ENCODE measurements at places on chromosomes 5 and 9.

- no peak for DNase-seq
These were observed 2.0 kb downstream of the TENT4A start for GRCh38 chr5:6715271-6715670.

- DNase-seq: no peak
These were observed 22.8 kb upstream of the ARAP3 start for GRCh38 chr5:141704782-141705297.

GRCh38 chr5:134594797-134595457 lies 37.7 kb downstream of the SAR1B start:
- no peak for DNase-seq

DNA sequence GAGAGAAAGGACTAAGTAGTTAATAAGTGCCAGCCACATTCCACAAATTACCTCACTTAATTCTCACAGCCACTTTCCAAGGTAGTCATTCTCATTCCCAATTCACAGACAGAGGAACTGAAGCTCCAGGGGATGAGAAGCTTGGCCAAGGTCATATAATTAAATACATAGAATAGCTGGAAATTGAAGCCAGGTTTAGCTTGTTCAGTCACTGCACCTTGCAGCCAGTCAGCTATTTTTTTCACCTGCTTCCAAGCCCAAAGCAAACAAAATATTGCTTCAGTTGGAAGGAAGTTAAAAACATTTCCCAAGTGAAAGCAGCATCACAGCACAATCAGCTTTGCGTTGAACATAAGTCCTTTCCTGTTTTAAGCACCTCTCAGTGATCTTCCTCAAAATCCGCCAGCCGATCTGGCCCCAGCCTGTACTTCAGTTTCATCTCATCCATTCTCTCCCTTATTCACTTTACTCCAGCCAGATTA lies 4.8 kb downstream of the ALDH1A1 start:
- DNase-seq: no peak

DNA sequence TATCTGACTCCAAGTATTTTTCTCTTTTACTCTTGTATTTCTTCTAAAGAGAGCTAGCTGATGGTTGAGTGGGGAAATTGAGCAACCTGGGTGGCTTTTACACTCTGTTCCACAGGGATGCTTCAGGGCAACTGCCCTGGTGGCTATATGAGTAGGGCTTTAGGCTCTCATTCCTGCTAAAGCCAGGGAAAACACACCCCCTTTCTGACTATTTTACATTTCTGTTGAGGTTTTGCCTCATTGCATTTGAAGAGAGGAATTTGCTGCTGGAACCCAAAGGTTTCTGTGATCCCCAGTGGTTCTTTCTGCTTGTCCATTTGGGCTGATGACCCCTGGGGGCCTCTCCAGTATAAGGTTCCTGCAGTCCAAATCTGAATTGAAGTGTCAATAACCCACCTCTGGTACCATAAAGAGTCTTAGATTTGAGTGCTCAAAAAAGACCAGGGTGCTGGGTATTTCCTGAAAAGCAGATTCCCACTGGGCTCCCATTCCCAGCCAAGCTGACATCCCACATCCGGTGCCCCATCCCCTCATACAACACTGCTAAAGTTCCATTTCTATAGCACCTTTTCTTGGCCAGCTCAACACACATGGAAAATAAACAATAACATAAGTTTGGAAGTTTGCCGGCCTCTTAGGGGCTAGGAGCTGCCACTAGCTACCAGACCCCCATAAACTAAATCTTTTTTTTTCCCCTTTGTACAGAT lies 59.5 kb downstream of the PAPPA start:
- no peak for DNase-seq

- DNase-seq: peak; percentile 75
These were observed 123.7 kb downstream of the EBF1 start for GRCh38 chr5:158976035-158976434.

GRCh38 chr5:27403243-27403882 lies 365.0 kb upstream of the CDH9 start:
- DNase-seq: peak; percentile 12

DNA sequence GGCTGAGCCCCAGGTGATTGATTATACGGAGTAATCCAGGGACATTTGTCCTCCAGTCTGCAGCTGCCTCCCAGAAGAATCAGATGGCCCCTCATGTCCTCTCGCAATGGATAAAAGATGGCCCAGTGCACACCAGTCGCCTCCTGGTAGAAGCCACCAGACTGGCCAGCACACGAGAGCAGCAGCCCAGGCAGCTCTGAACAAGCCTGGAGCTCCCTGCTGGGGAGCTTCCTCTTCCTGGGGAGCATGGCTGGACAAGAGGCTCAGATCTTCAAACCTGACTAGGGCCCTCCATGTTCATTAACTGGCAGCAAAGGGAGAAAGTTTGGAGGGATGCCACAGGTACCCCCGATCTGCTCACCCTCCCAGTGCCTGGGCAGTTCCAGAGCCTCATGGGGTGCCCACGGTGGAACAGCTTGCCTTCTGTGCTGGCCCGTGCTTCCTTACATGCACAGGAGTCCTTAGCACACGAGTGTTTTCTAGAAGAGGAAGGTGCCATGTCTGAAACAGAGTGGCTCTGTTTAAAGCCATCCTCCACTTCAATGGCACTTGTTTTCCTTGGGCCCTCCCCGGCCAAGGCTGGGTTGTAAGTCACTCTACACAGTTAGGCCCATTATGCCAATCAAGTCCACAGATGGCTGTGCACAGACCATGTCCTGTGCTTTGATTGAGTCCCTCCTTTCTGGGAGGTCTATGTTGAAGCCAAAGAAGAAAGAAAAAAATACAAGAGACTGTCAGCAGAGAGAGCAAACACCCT lies 75.6 kb downstream of the PRRT1B start:
- no peak for DNase-seq

DNA sequence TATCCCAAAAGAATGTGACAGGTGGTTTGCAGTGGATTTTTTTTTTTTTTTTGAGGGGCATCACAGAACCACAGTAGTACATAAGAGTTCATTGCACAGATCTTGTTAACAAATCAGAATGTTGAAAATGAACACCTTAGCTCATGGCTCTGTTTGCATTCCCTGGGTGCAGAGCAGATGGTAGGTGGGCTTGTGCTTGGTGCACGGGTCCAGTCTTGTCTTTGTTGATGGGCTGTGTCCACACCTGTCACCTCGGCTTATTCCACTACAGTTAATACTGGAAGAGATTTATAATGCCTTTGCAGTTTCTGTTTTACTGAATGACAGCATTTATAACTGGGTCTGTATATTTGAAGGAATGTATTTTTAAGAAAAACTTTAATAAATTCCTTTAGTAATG lies 146.6 kb downstream of the KDM4C start:
- DNase-seq: no peak

DNA sequence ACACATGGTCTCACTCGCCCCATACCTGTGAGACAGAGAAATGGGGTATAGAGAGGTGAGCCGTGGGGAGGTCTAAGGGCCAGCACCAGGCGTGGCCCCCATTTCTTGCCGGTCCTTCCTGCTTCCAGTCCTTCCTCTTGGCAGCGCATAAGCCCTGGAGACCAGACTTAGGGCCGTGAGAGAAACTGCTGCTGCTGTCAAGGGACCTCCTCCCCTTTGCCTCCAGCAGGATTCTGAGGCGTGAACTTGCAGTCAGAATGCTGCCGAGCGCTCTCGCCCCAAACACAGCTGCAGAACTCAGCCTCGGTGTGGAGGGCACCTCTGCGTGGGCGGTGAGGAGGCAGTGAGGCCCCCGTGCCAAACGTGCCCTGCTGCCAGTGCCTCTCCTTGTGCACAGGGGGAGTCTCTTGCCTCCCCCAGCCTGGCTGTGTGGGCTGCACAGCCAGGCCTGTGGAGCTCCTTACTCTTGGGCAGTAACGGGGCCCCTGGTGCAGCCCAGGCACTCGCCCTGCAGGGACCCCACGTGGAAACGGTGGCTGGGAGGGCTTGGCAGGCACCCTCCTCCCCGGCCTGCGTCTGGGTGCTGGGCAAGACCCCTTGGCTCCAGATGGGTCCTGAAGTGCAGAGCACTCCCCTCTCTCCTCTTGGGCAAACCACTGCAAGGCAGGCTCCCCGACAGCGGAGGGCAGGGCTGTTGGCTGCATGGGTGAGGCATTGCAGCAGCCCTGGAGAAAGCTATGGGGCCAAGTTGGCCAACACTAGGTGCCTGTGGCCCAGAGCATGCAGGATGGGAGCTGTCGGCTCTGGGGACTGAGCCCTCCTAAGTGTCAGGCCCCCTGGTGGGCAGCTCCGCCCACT lies 85.4 kb downstream of the RXRA start:
- no peak for DNase-seq

GRCh38 chr9:15182101-15182551 lies 124.9 kb downstream of the TTC39B start:
- DNase-seq: no peak

- no peak for DNase-seq
These were observed 363.9 kb upstream of the MEF2C start for GRCh38 chr5:89246864-89247263.

DNA sequence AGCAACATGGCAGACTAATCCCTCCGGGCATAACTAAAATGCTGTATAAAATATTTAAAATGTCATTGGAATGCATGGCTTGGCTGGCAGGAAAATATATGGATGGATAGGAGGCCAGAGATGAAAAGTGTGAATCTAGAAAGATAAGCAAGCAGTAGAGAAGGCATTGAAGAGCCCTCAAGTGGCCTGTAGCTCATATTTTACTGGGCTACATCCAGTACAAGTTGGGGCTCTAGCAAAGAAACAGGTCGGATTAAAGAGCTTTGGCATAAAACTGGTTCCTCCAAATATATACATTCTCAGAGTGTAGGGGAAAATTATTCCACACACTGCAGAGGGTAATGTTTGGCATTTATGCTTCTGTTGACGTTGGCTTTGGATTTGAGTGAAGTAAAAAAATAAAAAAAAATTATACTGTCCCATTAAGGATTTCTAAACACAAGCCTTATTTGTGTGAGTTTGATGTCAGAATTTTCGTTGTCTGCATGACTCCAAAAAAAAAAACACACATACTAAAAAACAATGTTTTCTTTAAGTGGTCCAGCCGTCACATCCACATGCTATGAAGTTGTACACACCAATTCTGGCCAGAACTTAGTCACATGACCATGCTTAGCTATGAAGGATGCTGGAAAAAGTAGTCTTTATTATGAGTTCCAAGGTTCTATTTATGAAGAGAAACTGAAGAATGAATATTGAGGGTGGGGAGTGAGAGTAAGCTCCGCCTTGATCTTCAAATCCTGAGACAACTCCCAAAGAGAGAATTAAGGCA lies 147.0 kb downstream of the TLE1 start:
- DNase-seq: no peak

DNA sequence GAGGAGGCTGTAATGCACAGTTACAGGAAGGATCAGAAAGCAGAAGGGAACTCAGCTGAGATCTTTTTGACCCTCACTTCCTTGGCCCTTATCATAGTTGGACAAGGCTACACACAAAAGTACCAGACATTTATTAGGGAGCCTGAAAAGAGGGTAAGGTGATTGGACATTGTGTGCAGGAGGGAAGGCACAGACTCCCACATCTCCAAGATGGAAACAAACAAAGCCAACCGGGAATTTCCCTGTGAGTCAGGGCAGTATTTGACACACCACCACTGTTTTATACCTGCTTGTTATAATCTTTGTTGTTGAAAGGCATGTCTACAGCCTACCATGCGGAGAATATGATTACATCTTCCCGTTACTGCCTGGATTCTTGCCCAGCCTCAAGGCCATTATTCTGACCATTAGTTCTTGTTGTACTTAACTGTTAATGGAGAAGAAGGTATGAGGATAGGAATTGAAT lies 3.0 kb upstream of the CCNG1 start:
- peak; percentile 85 for DNase-seq

GRCh38 chr9:100589582-100589981 lies 11.7 kb downstream of the CAVIN4 start:
- DNase-seq: no peak

- no peak for DNase-seq
These were observed 160.9 kb upstream of the DMAC1 start for GRCh38 chr9:7960320-7961050.

- DNase-seq: no peak
These were observed 491.5 kb upstream of the MPDZ start for GRCh38 chr9:13770956-13771355.

DNA sequence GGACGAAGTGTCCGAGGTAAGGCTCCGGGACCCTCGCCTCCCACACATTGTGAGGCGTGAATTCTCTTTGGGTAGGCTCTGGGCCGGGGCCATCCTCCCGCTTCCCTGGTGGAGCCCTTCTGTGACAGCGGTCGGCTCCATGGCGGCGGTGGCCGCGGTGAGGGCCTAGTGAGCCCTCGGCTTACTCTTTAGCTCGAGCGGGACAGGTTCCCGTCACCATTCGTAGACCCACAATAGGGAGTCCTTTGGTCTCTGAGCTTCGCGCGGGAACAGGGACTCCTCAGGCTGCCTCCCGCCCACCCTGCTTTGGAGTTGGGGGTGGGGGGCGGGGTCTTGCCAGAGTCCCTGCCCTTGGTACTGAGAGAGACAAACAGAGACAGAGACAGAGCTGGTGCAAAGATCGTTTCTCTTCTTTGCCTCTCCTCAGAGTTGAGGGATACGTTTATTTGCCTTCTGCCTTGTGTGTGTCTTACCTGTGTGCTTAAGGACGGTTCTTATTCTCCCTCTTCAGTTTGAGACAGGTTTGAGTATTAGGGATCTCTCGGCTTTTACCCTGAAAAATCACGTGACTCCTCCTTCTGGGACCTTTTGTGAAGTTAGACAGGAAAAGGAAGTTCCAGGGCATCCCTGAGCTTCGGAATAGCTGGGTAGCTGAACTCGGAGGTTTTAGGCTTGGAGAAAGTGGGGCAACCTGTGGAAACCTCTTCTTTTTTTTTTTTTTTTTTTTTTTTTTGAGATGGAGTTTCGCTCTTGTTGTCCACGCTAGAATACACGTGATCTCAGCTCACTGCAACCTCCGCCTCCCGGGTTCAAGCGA lies 833 bp downstream of the ANKHD1 start:
- DNase-seq: peak; percentile 55

DNA sequence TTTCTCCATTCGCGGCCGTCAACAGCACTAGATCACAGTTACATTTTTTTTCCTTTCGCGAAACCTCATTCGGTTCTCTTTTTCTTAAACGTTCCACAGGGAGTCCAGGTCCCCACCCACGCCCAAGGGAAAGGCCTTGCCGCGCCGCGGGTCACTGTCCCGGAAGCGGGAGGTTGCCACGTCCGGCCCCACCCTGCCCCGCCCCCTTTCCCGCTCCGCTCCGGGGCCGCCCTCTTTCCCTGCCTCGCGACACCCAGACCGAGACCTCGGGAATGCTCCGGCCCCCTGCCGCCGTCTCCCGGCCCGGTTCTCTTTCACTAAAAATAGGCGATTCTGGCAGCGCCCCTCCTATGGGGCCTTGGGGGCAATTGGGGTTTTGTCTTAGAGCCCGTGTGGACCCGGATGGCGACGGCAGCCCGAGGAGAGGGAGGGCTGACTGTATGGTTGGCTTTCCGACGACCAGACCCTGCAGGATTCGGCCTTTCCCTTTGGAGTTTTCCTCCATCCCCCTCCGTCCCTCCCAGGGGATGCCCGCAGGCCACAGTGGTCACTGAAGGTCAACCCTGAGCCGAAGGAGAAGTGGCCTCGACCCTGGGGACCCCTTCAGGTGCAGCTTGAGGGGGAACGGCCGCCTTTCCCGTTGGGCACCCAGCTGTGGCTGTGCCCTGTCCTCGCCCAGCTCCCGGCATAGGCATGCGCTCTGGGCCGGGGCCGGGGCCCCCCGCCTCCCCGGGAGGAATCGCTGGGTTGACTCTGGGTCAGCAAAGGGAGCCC lies 2.8 kb upstream of the RACK1 start:
- DNase-seq: peak; percentile 86
